ENCODE measurements at places on chromosomes 11 and 22. TPM values are rescaled to one million over a fixed set of nuclear protein-coding genes. Genes with fewer than 3 reads are reported as not detected.

DNA sequence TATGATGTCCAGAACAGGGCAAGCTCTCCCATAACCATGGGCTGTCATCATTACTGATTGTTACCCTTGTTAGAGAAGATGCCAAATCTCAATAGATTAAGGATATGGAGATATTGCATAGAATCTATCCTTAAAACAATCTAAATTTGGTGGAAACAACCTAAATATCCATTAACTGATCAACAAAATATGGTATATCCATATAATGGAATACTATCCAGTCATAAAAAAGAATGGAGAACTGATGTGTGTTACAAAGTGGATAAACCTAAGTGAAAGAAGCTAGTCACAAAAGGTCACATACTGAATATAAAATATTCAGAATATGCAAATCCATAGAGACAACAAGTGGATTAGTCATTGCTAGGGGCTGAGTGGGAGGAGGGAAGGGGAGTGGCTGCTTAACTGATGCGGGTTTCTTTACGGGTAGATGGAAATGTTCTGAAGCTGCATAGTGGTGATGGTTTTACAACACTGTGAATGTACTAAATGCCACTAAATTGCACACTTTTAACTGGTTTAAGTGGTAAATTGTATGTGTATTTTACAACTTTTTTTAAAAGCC is 36.1 kb upstream of the SMCO4 start:
- DNase-seq = no peak

The KRTAP5-1 gene
- total RNA-seq = not detected

The NXPE4 gene
- total RNA-seq = not detected

GRCh38 chr11:47208628-47209027 is 6.1 kb upstream of the DDB2 start:
- no peak for DNase-seq

The KCNQ1 gene
- total RNA-seq = 0.44 TPM

All from glutamatergic neuron (in vitro differentiated cells).